NCI-H1105 (cell line): ENCODE measurements at places on chromosomes 6 and 20.

GRCh38 chr20:5267092-5267491, 49.7 kb downstream of the PROKR2 start:
- DNase-seq: no peak

DNA sequence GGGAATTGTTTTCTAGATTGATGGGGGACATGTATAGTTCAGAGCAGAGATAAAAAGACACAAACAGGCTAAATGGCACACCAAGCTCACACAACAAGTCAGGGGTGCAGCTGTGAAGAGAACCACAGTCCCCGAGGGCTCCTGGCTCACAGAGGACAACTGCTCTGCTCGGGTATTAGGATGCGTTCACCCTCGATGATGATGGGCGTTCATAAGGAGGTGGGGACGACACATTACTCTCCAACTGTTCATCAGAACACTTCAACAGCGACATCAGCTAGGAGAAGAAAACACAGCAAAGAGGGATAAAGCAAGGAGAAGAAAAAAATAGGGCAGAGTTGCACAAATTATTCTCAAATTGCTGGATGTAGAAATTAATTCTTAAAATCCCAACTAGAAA, 174.8 kb upstream of the RREB1 start:
- no peak for DNase-seq

GRCh38 chr6:136751522-136751956, 40.7 kb downstream of the MAP3K5 start:
- DNase-seq: no peak

DNA sequence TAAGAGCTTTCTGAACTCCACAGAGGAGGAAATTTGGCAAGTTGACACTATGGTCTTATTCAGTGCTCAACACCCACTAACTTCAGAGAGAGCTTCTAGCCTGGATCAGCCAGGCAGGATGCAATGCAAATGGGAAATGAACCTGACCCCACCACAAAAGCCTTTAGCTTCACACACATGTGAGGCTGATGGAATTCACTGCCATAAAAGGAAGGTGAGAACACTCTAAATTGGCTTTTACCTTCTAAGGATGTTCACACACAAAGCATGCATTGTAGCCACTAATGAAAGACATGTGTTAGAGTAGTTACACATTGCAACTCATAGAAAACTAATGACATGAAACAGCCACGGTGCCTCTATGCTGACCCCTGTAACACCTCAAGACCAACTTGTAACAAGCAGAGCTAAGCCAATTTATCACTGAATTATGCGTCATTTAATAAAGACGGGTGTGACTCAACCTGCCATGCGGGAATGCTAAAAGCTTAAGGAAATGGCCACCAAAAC, 262.1 kb downstream of the HACE1 start:
- no peak for DNase-seq

DNA sequence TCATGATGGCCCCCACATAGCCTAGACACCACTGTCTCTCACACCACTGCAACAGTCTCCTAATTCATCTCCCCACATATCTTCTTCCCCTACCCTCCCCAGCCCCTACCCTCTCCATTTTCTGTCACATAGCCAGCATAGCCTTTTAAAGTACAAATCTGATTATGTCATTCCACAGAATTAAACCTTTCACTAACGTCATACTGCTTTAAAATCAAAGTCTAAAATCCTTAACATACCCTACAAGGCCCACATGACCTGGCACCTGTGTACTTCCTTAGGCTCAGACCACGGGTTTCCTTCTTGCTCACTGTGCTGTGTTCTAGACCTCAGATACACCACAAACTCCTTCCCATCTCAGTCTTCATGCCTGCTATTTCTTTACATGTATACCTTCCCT, 5.9 kb downstream of the OSTM1 start:
- no peak for DNase-seq

DNA sequence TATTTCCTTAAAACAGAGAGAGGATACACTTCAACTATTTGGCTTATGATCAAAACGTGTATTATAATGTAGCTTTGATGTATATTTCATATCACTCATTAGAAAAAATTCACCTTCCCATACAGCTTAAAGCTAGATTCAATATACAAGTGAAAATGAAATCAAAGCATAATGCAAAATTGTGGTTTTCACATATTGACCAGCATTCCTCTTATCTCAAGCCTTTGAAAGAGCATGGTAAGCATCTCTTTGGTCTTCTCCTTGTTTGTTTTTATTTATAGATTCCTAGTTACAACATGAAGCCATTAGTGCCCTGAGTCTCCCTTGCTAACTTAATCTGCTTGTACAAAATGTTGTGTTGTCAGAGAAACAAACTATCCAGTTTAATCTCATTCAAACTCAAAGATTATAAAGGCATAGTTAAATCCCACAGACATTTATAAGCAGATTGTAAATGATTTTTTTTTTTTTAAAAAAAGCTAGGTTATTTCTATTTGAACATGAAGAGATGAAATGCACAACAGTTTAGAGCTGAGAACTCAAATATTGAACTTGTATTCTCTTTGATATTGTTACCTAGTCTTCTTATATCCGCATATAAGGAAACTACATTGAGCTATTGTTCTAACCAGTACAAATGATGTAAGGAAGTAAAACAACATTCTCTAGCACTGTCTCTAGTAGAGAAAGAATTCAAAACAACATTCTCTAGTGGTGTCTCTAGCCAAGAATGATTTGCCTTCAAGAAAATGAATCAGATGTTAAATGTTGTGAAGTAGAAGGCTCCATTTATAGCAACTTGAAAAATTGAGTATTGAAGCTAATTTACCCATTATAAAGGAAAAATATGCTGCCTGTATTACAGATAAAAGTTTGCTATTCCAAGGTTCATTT, 31.2 kb upstream of the SMIM28 start:
- no peak for DNase-seq

DNA sequence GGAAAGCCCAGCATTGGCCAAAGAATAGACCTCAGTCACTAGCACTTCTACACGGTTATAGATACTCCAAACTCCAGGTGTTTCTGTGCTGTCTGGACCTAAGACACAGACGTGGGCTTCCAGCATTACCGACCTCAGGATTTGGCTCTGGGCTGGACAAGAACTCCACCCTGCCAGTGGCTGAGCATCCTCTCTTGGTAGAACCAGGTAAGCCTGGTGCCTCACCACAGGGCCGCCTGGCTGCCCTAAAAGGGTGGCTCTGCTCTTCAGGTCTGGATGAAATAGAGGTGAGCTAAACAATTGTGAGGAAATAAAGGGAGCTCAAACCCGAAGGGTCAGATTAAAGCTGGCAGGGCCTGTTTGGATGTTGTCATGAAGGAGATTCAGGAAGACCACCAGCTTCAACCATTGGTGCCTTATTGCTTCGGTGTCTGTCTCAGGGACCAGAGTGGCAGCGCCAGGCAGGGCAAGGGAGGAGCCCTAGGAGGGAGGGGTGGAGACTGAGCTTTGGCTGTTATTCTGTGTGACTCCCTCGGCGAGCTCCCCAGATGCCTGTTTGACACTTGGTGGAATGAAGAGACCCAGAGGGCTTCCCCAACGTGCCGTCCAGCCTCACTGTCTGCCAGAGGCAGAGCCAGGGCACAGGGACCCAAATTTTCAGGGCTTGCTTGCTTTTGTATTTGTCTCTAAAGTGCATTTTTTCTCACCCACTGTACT, 8.6 kb downstream of the SYNDIG1 start:
- no peak for DNase-seq

DNA sequence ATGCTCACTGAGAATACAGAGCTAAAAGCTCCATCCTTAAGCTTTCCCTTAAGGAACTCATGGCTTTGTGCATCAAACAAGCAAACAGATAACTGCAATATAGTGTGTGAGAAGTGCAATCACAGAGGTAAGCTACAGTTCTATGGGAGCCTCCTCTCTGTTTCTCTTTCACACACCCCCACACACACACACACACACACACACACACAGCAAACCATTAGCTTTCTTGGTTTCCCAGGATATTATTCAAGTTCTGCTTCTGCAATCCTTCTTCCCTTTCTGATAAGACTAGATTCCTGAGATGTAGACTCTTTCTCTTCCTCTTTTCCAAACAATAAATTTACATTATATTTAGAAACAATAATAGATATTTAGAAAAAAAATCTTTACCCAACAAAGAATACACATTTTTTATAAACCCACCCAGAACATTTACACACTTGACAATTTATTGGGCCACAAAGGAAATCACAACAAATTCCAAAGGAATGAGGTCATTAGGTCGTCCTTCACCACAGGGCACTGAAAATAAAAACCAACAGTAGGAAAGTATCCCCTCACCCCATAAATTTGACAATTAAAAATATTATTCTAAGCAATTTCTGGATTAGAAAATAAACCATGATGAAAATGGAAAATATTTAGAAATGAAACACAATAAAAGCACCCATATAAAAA, 9.3 kb upstream of the GFOD1 start:
- DNase-seq: no peak

GRCh38 chr6:129351807-129352206, 358.2 kb downstream of the ARHGAP18 start:
- peak; percentile 12 for DNase-seq

GRCh38 chr6:22737331-22737730, 168.0 kb downstream of the HDGFL1 start:
- DNase-seq: no peak

DNA sequence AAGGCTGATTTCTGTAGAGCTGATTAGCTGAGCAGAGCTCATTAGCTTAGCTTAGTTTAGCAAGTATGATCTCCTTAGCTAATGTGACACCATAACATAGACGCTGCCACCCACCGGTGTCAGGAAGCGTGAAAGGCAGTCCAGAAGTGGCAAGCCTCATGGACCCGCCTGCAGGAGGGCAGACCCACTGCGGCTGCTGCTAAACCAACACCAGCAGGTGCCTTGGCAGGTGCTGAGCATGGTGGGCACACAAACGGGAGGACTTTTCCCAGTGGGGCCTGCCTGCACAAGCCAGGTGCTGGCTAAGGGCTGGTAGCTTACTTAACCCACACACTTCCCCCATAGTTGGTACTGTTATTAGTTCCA, 22.7 kb downstream of the ZDHHC14 start:
- no peak for DNase-seq

GRCh38 chr6:159902620-159903019, 11.8 kb downstream of the MAS1 start:
- no peak for DNase-seq

GRCh38 chr6:138484018-138484731, 15.1 kb downstream of the NHSL1 start:
- DNase-seq: no peak

GRCh38 chr20:35196313-35196712, 24.4 kb downstream of the PROCR start:
- no peak for DNase-seq

DNA sequence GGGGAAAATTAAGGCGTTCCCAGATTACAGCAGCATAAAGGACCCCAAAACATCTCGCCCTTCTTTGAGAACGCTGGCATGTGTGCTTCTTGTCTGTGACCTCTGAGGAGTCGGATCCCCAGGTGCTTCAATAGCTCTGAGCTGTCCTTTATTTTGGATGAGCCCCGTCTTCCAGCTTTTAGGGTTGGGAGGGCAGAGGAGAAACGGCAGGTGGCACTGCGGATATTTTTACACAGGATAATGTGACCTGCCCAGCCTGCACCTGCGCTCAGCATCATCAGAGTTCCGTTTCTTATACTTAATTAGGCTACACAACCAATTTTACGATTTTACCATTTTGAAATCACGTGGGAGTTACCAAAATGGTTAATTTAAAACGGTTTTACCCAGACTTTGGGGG, 147.7 kb upstream of the RPS6KA2 start:
- DNase-seq: peak; percentile 64

GRCh38 chr6:14734416-14735340, 511.2 kb upstream of the JARID2 start:
- no peak for DNase-seq

GRCh38 chr20:4787820-4788219, 66.1 kb downstream of the PRND start:
- DNase-seq: no peak

DNA sequence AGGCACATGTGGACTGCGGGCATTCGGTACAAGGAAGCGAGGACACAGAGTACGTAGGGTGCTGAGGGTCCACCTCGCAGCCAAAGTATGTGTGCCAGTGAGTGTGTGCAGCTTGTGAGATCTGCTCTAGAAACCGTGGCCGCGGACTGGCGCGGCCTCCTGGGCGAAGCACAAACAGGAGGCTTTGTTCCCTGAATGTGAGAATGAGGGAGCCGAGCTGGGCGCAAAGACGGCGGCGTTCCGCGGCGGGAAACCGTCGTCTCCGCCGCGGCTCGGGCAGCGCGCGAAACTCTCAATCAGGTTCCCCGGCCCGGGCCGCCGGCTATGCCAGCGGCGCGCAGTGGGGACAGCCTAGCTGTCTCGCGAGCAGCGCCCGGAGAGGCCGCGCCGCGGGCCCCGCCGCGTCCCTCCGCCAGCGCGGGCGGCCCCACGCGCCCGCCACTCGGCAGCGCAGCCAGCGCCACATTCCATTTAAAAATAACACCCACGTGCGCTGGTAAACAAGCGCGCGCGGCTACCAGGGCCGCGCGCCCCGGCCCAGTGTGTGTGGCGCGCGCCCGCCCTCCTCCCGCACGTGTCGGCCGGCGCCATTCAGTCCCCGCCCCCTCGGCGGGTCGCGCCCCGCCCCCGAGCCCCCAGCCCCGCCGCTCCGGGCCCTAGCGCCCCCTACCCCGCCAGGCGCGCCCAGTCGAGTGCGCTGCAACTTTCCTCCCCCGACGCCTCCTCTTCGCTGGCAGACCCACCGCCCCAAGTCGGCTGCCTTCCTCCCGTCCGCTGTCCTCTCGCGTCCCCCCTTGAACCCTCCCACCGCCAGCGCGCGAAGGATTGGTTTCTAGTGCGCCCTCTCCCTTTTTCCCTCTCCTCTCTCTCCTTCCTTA, 3.0 kb upstream of the FOXO3 start:
- DNase-seq: peak; percentile 83

DNA sequence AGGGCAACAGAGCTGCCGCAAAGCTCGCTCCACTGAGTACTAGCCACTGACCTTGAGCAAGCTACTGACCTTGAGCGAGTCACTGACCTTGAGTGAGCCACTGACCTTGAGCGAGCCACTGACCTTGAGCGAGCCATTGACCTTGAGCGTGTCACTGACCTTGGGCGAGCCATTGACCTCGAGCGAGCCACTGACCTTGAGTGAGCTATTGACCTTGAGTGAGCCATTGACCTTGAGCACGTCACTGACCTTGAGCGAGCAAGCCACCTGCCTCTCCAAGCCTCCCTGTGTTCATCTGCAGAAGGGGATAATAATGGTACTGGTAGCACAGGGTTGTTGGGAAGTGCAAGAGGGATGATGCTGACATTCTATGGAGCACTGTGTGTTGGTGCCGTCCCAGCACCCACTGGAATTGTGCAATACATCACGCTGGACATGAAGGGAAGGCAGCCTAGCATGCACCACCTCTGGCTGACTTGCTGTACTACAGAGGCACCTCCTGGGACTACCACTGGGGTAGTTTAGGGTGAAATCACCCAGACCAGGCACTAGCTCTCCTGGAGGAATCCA, 60.2 kb downstream of the CTCFL start:
- DNase-seq: no peak
